Globus pallidus (tissue), 1 donor: ENCODE measurements at places on chromosomes 16 and 17.

- no peak for DNase-seq
Observed at GRCh38 chr17:13787636-13788035, 185.9 kb upstream of the HS3ST3A1 start.

DNA sequence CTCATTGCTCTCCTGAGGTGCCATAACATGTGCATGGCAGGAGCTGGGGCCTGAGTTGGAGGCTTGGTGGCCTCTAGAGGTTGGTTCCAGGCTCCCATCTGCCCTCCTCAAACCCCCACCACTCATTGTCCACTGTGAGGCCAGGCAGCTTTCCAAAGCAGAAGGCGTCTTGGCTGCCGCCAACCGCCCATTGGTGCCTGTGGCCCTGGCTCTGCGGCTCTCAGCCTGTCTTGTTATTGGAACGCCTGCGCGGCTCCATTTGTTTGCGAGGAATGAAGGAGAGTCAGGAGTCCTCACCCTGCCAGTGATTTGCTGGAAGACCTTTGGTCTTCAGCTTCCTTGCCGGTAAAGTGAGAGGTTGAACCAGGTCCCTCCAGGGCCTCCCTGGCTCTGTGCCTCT, 43.6 kb downstream of the OR1D5 start:
- DNase-seq: no peak

GRCh38 chr17:4899341-4900230, at the start of gene C17orf107:
C17orf107 (plus strand) TSS chr17:4899536; CDS start chr17:4899763, 227 bp downstream.
- DNase-seq: no peak

DNA sequence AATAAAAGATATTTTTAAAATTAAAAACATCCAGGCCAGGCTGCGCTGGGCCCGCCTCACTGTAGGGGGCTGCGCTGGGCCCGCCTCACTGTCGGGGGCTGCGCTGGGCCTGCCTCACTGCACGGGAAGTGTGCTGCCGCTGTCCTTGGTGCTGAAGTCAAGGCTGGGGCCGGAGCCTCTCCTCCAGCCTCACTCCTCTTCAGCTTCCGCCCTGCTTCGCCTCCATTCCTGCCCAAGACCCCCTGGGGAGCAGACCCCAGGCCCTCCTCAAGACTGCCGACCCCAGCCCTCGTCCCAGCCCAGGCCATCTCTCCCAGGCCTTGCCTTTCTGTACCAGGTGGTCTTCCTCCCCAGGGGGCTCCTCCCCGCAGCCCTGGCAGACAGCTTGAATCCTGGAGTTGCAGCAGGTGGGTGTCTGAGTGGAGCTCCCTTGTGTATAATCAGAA, 26.2 kb downstream of the ENDOV start:
- DNase-seq: no peak

DNA sequence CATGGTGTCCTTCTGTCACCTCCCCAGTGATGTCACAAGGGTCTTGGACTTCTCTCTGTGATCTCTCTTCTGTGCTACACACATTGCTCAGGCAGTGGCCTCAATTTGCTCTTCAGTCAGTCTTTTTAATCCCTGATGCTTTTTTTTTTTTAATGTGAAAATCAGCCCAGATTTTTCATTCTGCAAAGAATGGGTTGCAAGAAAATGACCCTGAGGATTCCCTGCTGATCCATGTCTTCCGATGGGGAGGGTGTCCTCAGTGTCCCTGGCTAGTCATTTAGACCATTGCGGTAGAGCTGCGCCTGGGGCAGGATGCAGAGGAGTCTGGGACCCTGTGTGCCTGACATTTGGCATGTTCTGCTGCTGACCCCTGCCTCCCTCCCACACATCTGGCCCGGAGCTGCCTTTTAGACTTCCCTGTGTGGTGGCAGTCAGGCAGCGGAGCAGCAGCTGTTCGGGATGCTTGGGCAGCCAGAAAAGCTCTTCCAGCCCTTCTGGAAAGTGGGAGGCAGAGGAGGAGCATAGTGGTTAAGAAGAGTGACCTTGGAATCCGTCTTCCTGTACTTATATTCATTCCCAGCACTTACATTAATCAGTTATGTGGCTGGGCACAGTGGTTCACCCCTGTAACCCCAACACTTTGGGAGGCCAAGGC, 12.3 kb downstream of the GPT2 start:
- DNase-seq: no peak

DNA sequence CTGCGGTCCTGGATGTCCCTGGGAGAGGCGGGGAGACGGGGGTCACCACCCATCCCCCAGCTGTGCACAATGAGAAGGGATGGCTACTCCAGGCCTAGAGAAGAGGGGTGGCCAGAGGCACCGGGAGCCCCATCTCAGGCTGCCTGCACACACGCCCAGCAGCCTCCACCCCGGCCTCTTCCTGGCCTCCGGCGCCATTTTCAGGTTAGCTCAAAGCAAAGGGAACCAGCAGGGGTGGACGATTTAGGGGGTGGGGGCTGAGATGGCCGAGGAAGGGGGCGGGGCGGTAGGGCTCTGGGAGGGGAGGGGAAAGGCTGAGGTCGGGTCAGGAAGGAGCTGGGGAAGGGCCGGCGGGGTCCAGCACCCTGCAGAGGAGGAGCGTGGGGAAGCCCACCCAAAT, 42.8 kb downstream of the SRCIN1 start:
- no peak for DNase-seq

GRCh38 chr16:3007957-3008689, 4.6 kb upstream of the CLDN9 start:
- DNase-seq: peak; percentile 33

- no peak for DNase-seq
Observed at GRCh38 chr17:3771140-3771539, 29.8 kb downstream of the ITGAE start.

DNA sequence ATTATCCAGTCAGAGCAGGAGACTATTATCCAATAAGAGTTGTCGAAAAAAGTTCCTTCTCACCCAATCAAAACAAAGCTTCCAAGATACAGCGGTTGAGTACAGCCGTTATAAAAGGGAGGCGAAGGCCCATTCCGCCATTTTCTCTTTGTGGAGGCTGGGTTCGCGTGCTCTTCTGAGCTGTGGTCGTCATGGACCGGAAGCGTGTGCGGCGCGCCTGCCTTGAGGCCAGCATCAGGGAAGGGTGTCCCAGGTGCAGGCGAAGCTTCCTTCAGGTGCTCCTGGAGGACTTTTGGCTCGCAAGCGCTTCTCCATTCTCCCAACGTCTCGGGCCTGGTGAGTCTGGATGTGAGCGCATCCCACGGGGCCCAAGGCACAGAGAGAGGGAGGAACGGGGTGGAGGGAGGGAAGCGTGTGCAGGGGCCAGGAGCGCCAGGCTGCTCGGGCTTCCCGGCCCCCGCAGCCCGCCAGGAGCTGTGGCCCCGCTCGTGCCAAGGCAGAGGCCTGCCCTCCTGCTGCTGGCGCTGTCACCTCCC, 99.2 kb downstream of the GOSR1 start:
- DNase-seq: no peak

GRCh38 chr16:77748421-77749005, 26.2 kb downstream of the NUDT7 start:
- no peak for DNase-seq

DNA sequence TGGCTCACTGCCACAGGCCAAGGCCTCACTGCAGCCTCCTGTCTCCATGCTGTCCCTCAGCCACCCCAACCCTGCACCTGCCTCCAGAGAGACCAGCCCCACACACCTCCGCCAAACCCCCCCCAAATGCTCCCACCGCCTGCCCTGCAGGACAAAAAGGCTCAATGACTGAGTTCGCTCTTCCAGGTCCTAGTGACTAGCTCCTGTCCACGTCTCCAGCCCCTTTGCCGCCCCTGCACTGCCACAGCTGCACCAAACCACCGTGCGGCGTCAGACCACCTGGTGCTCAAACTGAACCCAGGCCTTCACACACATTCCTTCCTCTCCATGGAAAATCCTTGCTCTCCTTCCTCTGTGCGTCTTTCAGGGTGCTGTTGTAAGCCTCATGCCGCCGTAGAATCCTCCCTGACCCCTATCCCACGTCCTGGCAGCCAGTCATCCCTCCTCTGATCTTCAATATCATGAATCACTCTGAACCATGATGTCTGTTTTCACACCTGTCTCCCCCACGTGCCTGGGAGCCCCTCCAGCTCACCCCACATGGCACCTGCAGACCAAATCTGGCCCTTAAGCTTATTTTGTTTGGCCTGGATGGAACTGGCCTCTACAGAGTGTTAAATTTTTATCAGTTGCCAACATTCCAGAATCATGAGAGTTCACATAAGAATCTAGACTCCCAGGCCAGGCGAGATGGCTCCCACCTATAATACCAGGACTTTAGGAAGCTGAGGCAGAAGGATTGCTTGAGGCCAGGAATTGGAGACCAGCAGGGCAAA, 4.3 kb upstream of the GSG1L start:
- DNase-seq: no peak

- no peak for DNase-seq
Observed at GRCh38 chr17:45847747-45848146, 3.1 kb downstream of the SPPL2C start.

- no peak for DNase-seq
Observed at GRCh38 chr17:9371019-9371418, 204.6 kb downstream of the STX8 start.

DNA sequence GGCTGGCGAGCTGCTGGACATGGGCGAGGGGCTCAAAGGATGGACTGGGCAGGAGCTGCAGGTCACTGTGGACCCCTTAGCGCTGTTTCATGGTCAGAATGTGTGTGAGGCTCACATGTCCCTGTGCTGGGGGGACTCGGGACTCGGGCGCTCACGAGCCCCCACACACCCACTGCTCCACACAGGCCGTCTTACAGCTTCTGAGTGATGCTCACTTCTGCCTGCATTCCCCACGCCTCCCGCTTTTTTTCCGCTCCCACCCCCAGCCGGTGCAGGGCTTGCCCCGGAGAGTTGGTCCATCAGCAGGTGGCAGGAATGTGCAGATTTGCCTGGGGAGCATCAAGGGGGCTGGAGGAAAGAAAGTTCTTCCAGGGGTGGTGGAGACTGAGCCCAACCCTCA, 20.2 kb upstream of the JPT2 start:
- no peak for DNase-seq

- DNase-seq: no peak
Observed at GRCh38 chr17:65070620-65071019, 14.1 kb upstream of the GNA13 start.

- DNase-seq: no peak
Observed at GRCh38 chr17:35244341-35245195, 1.7 kb downstream of the SLFN5 start.

- no peak for DNase-seq
Observed at GRCh38 chr16:48481772-48482171, 96.6 kb upstream of the SIAH1 start.

DNA sequence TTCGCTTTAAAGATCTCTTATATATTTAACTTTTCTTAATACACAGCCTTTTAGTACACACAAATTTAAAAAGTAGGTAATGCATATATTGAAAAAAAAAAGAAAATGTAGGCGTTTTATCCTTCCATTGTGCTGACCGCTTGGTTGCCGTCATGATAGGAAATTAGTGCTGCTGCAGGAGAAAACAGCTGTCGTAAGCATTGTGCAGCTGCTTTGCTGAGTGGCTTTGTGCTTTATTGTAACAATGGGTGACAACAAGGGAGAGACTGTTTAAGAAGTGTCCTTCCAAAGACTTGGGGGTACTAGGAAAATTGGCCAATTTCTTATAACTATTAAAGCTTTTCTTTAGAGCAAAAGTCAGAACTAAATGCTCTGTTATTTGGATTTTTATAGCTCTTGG, 5.0 kb downstream of the HERPUD1 start:
- peak; percentile 67 for DNase-seq

- DNase-seq: peak; percentile 83
Observed at GRCh38 chr16:79770244-79771064, 169.9 kb upstream of the MAF start.

DNA sequence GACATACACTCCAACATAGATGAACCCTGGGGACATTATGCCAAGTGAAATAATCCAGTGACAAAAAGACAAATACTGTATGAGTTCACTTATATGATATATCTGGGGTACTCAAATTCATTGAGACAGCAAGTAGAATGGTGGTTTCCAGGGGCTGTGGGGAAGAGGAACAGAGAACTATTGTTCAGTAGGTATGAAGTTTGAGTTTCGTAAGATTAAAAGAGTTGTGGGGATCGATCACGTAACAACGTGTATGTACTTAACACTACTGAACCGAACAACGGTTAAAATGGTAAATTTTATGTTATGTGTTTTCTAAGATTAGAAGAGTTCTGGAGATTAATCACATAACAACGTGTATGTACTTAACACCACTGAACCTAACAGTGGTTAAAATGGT, 100.8 kb downstream of the HS3ST3A1 start:
- no peak for DNase-seq
